HepG2 (cell line): ENCODE measurements at places on chromosomes 11 and 22. TPM values are rescaled to one million over a fixed set of nuclear protein-coding genes. Genes with fewer than 3 reads are reported as not detected.

DNA sequence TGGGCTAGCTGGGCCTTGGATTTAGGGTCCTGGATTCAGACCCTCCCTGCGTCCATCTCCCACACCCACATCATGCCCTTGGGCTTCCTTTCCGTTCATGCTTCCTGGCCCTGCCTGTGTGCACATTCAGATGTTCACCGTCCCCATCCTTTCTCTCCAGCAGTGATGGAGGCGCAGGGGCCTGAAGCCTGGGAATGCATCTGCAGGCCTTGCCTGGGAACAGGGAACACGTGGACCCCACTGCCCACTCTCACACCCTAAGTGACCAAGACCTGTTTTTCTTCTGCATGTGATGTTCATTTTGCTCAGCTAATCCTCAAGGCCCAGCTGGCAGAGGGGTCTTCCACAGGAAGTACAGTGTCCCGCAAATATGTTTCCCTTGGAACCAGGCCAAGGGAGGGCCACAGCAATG, 91.6 kb upstream of the PARVA start:
- H3K4me3 ChIP-seq = no peak overlapping the region
- no peak for DNase-seq
- peaks cover 10% of the 10 kb centered on the region for H3K4me1 ChIP-seq
- no peaks in the 10 kb centered on the region for H3K27me3 ChIP-seq
- H3K27ac ChIP-seq = no peak overlapping the region

The KMT5B gene
- 23.7 and 32.5 TPM in 2 replicates for total RNA-seq

DNA sequence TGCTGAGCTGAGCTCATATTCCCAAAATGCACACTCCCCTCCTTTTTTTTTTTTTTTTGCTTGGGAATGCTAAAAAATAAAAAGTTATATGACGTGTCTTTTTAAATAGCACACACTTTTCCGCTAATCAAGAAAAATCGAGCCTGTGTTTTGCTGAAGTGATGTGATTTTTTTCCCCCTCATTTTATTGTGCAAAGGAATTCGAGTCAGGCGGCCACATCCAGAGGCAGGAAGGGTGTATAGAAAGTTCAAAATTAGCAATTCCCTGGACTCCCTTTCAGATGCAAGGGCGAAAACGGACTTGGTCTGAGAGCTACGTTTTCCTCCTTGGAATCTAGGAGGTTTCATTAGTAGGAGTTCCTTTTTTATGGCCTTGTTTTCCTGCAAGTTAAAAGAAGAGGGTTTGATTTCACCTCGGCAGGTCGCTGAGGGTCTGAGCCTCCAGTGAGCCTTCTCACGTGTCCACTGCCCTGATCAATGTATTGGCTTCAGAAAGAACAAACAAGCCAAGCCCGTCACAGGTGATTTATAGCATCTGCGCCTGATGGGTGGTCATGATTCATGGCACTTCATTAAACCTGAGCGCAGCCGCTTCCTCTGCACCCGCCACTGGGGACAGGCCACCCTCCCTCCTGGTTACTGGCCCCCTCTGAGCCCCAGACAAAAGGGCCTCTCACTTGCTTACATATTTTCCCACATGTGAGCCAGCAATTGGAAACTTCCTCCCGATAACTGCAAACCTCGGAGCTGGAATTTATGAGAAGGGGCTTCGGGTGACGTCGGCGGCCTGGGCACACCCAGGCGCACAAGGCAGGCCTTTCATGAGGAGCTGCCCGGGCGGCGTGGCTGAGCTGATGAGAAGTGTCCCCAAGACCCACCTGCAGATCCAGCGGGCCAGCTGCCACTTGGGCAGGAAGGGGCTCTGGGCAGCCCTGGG, 64.4 kb upstream of the LINC01488 start:
- no peaks in the 10 kb centered on the region for H3K36me3 ChIP-seq
- no peaks in the 10 kb centered on the region for H3K27me3 ChIP-seq
- H3K4me3 ChIP-seq = no peak overlapping the region
- H3K4me1 ChIP-seq = peaks cover 21% of the 10 kb centered on the region

GRCh38 chr22:46085828-46086576, 64.3 kb upstream of the PPARA start:
- H3K4me3 ChIP-seq = no peak overlapping the region
- DNase-seq = no peak
- H3K4me1 ChIP-seq = peaks cover 40% of the 10 kb centered on the region
- H3K36me3 ChIP-seq = no peaks in the 10 kb centered on the region

GRCh38 chr11:101436511-101437142, 147.2 kb downstream of the TRPC6 start:
- no peaks in the 10 kb centered on the region for H3K4me1 ChIP-seq
- H3K27me3 ChIP-seq = no peaks in the 10 kb centered on the region
- DNase-seq = peak; percentile 18
- no peak overlapping the region for H3K4me3 ChIP-seq
- no peaks in the 10 kb centered on the region for H3K36me3 ChIP-seq

The SEPTIN3 gene
- not detected in 2 replicates for total RNA-seq

The NLRP14 gene
- not detected in 2 replicates for total RNA-seq

The APOA1 gene
- 2,184 and 5,485 TPM in 2 replicates for total RNA-seq

DNA sequence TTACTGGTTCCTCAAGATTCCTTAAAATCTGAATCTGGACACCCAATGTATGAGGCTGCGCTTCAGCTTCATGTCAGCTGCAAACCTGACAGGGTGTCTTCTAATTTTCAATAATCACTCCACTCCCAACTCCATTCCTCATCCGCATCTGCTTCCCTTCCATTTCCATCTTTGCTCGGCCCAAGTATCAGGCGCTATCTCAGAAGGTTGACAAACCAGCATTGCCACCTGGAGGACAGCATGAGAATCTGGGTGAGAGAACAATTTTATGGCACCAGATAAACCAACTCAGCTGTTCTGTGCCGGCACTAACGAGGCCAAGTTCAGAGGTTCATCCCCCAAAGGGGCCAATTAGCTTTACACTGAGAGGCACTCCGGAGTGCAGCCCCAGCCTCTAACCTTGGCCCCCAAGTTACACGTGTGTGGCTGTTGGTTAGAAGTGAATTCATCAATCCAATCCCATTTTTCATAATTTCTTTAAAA, 79.1 kb upstream of the LMO2 start:
- DNase-seq = peak; percentile 46
- H3K36me3 ChIP-seq = no peaks in the 10 kb centered on the region
- H3K4me3 ChIP-seq = no peak overlapping the region
- H3K27ac ChIP-seq = no peak overlapping the region

DNA sequence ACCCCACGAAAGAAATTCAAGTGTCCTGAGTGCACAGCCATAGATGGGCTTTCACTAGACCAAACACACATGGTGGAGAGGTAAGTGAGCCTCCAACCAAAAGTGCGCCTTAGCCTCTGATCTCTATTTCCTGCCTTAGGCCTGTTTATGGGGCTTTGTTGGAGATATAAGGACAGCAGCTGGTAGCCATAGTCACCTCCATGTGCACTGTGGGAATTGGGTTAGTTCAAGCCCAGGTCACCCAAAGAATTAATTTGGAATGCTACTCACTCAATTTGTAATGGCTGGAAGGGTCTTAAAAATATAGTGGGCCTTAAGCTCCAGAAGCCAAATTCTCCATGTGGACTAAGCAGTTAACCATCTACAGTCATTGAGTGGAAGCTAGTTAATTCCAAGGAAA, 73.6 kb downstream of the ALX4 start:
- no peaks in the 10 kb centered on the region for H3K4me1 ChIP-seq
- DNase-seq = no peak
- H3K27ac ChIP-seq = no peak overlapping the region
- H3K27me3 ChIP-seq = no peaks in the 10 kb centered on the region
- no peak overlapping the region for H3K4me3 ChIP-seq

- H3K36me3 ChIP-seq = no peaks in the 10 kb centered on the region
- H3K27me3 ChIP-seq = no peaks in the 10 kb centered on the region
- no peak overlapping the region for H3K4me3 ChIP-seq
- no peak for DNase-seq
These were observed 38.2 kb upstream of the OR5AK2 start for GRCh38 chr11:56950510-56950909.

The LMO2 gene
- not detected in 2 replicates for total RNA-seq

DNA sequence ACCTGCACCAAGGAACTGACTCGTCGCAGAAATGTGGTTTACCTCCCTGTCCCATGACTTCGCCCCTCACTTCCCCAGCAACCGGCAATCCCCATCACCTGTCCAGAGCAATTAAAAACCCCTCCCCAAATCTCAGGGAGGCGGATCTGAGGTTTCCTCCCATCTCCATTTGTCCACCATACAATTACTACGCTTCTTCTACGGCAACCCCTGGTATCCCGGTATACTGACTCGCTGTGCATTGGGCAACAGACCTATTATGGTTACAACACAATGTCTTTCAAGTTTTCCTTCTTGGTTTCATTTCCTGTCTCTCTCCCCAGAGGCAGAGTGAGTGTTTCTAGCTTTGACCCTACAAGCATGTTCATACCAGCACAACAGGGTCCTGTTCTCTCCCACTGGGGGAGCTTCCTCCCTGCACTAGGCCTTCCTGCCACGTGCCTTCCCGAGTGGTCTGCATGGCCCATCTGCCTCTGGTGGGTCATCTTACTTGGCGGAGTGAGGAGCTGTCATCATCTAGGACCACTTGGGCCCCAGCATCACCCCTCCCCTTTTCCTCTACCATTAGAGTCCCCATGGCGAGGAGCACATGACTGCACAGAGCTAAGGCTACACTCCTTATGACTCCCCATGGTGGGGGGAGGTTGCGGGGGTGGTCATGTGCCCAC, 30.3 kb upstream of the NAP1L4 start:
- H3K27me3 ChIP-seq = no peaks in the 10 kb centered on the region
- peaks cover 45% of the 10 kb centered on the region; the same call in 2 of the 3 replicates for H3K36me3 ChIP-seq
- H3K27ac ChIP-seq = no peak overlapping the region

The A4GALT gene
- 0.09 TPM in 1 of 2 replicates, not detected in the other for total RNA-seq

- H3K27ac ChIP-seq = no peak overlapping the region
- H3K27me3 ChIP-seq = no peaks in the 10 kb centered on the region
- H3K4me3 ChIP-seq = no peak overlapping the region
- H3K4me1 ChIP-seq = no peaks in the 10 kb centered on the region
These were observed 21.9 kb upstream of the VWA5A start for GRCh38 chr11:124093330-124093729.

The OR2AG2 gene
- not detected in 2 replicates for total RNA-seq
